ENCODE measurements at places on chromosomes 5 and 9.

DNA sequence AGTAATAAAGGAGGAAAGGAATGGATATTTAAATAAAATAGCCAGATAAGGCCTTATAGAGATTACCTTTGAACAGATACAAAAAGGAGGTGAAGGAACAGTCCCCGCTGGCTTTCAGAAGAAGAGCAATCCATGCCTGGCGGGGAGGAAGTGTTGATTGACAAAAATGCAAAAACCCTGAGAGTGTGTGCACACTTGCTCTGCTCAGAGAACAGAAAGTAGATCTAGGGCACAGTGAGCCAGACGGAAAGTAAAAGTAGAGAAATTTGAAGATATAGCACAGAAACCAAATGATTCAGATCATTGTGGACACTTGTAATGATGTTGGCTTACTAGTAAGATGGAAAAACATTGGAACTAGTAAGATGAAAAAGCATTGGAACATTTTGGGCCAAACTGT is 720.6 kb downstream of the PTPRD start:
- no peak for DNase-seq

- DNase-seq, result no peak
These were observed 385.3 kb upstream of the WWC1 start for GRCh38 chr5:167905919-167906853.

DNA sequence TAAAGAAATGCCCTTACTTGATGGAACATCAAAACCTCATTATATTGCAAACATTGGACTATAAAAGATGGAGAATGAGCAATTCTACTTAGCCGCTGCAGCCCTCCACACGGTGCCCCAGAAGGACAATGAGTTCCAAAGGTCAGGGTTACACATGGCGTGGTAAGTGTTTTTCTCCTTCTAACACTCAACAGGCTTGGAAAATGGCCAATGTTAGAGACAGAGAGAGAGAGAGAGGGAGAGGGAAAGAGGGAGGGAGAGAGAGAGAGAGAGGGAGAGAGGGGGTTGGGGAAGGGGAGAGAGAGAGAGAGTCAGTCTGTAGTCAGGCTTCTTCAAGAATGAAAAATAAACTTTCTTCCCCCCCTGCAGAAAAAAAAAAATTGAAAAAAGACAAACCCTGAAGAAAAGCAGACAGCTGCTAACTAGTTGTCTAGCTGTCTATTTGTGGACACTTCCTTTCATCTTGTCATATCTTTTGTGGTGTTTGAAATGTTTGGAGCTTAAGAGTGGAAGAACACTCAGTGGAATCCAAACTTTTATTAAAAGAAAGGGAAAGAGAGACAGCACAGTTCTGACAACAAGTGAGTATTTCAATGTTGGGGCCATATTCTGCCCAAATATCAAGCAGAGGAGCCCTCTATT is 324.8 kb downstream of the TMEM38B start:
- no peak for DNase-seq

DNA sequence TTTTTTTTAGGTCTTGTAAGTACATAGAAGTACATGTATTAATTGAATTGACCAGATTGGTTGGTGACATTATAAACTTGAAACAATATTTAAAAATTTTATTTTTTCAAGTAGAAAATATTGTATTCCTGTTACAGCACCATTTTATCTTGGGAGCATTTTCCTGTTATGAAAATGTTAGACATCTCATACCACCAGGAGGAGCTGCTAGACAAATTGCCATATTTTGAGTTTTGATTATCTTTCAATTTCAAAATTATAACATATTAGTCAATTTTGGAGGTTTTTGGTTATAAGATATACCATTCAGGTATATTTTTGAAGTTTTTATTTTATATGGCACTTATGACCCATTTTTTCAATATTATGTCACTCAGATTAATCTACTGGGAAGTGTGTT is 84.4 kb downstream of the CNTLN start:
- no peak for DNase-seq

GRCh38 chr5:111585291-111585690 is 73.0 kb upstream of the STARD4 start:
- no peak for DNase-seq

DNA sequence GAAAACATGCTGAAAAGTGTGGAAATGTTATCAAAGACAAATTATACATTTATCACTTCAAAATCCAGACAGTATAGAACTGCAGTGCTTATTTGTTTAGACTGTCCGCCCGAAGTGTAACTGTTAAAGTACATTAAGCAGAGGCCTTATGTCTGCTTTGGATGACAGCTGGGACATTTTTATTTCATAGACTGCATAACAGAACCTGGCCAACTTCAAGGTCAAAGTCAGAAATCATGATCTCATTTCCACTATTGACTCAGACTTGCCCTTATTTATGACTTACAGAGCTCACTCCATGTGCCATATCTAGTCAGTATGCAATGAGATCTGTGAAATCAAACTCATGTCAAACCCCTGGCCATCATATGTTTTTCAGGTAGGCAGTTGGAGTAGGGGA is 87.7 kb downstream of the RAB3C start:
- DNase-seq, result no peak

- no peak for DNase-seq
These were observed 52.2 kb downstream of the LURAP1L start for GRCh38 chr9:12826924-12827565.

DNA sequence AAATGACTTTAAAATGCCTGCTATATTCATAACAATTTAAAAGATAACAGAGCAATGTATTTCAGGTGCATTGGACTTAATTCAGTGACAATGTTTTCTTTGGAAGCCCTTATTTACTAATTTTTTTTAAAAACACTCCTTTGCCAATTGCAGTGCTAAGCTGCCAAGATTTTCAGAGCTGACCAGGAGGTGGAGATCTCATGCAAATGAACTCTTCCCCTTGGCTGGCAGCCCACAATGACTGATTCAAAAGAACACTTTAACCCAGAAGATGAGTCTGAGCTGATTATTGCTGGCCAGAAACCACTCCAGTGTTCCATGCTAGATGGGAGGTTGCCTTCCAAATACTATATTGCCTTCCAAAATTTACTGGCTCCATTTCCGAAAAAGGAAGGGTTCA is 128.3 kb upstream of the CCNH start:
- DNase-seq, result no peak

DNA sequence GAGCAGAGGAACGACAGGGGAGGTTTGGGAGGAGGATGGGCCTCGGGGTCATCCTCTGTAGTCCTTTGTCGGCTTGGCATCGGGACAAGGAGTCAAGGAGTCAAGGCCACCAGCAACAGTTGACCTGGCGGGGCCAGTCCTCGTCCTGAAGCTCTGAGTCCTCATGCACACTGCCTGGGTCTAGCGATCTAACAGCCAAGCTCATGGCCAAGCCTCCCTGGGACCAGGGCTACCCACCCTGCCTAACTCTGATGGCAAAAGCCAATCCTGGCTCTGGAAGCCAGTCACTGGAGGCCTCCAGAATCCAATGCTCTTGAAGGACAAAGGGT is 49.8 kb downstream of the CAMK2A start:
- DNase-seq, result no peak

GRCh38 chr5:143886096-143886495 is 74.1 kb downstream of the HMHB1 start:
- DNase-seq, result no peak

GRCh38 chr5:134595458-134595838 is 37.2 kb downstream of the SAR1B start:
- no peak for DNase-seq

DNA sequence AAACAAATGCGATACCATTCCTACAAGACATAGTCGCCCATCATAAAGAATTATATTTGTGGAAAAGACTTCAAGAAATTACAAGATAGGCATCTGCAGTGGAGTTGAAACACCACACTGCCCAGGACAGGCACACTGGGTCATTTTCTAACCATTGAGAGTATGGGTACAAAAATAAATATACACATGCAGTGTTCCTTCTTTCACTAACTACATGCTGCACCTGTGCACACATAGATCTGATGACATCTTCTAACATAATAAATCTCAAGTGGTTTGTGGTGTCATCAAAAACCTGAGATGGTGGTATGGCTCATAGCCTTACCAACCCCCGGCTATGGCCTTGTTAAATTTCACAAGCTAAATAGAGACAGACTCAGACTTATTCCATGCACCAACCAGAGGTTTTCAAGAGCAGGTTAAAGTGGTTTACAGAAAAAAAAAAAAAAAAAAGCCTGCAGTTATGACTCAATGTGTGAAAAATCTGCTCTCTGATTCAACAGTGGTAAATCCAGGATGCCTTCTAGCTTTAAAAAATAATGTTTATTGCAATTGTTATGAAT is 12.4 kb upstream of the NFIB start:
- no peak for DNase-seq

DNA sequence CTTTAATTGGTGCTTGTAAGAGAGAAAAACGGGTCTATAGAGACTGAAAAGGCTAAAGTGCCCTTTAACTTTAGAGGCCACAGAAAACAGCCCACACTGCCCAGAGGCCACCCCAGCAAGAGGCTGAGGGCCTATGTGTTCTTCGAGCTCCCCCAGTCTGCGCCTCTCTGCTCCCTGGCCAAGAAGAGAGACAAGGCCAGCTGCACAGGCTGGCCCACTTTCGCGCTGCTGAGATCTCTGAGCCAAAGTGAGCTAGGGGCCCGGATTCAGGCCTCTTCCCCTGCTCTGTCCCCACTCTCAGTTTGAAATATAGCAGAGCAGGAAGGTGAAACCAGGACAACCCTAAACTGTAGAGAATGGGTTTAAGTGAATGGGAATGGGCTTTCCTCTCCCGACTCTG is 132.0 kb upstream of the TRIM32 start:
- no peak for DNase-seq

- peak; percentile 4 for DNase-seq
These were observed 54.7 kb upstream of the ZFR start for GRCh38 chr5:32499261-32499660.

- no peak for DNase-seq
These were observed 1.7 kb downstream of the STPG3 start for GRCh38 chr9:137252555-137253506.

- DNase-seq, result no peak
These were observed 302.6 kb downstream of the ACTL7B start for GRCh38 chr9:108553111-108553635.

- no peak for DNase-seq
These were observed 308.5 kb downstream of the ADGRV1 start for GRCh38 chr5:90866915-90867731.

DNA sequence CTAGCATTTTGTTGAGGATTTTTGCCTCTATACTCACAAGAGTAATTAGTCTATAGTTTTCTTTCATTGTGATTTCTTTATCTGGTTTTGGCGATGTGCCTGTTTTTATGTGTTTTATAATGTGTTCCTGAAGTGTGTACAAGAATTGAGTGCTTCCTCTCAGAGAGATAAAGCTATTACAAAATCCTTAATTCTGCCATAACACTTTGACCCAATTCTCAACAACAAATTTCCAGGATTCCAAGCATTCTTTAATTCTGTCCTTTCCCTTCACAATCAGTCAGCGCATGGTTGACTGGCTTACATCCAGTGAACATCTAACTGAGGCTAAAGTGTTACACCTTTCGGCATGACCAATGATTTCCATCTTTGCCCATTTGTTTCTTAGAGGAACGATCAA is 282.9 kb upstream of the MVB12B start:
- no peak for DNase-seq

GRCh38 chr9:86057491-86057890 is 41.9 kb downstream of the GOLM1 start:
- DNase-seq, result no peak

DNA sequence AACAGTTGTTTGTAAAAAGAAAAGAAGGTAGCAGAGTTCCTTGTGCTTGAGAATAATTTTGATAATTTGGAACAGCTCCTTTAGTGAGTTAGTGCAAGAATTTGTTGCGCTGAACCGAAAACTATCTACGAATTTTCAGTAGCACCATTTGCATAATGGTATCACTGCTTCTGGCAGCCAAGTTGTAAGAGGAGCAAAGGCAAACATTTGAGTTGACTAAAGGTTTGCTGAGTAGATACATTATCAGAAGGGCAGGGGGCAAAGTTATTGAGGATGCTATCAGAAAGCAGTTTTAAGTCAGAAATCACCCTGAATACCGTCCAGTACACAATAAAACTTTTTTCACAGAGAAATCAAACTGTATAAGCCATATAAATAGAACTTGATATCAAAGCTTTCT is 181.5 kb upstream of the MOCS2 start:
- DNase-seq, result no peak

- DNase-seq, result no peak
These were observed 36.0 kb upstream of the PITX1 start for GRCh38 chr5:135069895-135070657.
